ENCODE measurements at places on chromosomes 4 and X. TPM values are rescaled to one million over a fixed set of nuclear protein-coding genes. Genes with fewer than 3 reads are reported as not detected.

GRCh38 chr4:101941816-101942358 lies 151.4 kb downstream of the BANK1 start:
- DNase-seq = no peak

- DNase-seq = no peak
Observed at GRCh38 chr4:140857111-140857510, 100.9 kb upstream of the TBC1D9 start.

The IL13RA1 gene
- 119 TPM for total RNA-seq

The PPEF2 gene
- not detected for total RNA-seq

- no peak for DNase-seq
Observed at GRCh38 chr4:99394896-99395295, 40.2 kb downstream of the ADH7 start.

The CT55 gene
- not detected for total RNA-seq
